ENCODE measurements at places on chromosomes 12 and 14. TPM values are rescaled to one million over a fixed set of nuclear protein-coding genes. Genes with fewer than 3 reads are reported as not detected.

Gene FAM186B
- total RNA-seq, result 0.09 TPM

Gene OAS2
- total RNA-seq, result 0.30 TPM

Gene STAC3
- not detected for total RNA-seq

Gene OLR1
- 0.23 TPM for total RNA-seq

Gene TMEM229B
- total RNA-seq, result 2.4 TPM

Gene KRT83
- not detected for total RNA-seq

Gene SLC24A4
- total RNA-seq, result not detected

Gene TAS2R43
- 3.3 TPM for total RNA-seq

Gene CNTN1
- 3.6 TPM for total RNA-seq

Gene CDCA3
- total RNA-seq, result 2.1 TPM

Gene TMEM117
- 23.2 TPM for total RNA-seq

Gene HOXC12
- total RNA-seq, result not detected

Gene KRT6C
- total RNA-seq, result not detected

Gene NKX2-1
- not detected for total RNA-seq

Data from smooth muscle cell of the umbilical artery (primary cell).